ENCODE measurements at places on chromosomes 12 and 14.
A peak's percentile ranks its signal among the peaks of the same experiment; 100 is the strongest.

GRCh38 chr14:68637106-68638021 lies 155.5 kb downstream of the ZFP36L1 start:
- no peak for DNase-seq

DNA sequence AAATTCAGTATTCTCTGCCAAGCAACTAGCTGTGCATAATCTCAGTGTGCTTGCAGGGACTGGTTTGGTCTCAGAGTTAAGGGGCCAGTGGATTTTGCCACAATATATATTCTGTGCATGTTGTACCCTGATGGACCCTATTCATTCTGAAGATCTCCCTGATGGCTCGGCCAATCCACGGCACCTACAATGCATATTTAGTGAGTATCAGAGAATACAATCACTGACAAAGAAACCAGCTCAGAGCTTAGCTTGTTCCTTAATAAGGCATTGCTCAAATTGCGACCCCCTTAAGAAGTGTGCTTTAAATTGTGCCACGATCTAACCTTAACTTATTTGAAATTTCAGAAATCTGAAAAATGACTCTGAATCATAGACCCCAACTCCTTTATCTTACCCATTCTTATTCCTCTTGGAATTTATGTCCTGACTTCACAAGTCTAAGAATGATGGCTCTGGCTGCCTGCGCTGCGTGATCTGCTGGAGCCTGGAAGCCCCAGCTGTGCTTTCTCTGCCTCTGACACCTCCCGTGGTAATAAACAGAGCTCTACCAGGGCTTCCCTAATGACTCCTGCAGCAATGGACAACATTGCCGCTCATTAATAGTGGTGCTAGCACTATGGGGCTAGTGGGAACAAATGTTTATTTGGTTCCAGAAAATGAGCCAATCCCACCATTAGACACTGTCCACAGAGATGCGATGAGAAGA lies 9.0 kb upstream of the DCAF4 start:
- DNase-seq, result no peak

DNA sequence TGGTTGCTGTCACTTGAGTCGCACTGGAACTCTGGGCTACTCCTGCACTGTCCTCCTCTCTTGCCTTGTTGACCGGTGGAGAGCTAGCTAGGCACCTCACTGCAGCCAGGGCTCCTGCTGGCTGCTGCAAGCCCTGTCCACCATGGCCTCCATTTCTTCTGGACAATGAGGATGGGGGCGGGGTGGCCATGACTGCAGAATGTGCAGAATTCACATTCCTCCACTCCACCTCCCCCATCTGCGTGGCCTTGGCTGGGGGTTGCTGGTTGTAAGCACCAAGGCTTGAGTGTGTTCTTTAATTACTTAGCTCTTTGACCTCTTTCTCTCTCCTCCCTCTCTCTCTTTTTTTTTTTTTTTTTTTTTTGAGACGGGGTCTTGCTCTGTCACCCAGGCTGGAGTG lies 248.5 kb downstream of the PCNX1 start:
- no peak for DNase-seq

DNA sequence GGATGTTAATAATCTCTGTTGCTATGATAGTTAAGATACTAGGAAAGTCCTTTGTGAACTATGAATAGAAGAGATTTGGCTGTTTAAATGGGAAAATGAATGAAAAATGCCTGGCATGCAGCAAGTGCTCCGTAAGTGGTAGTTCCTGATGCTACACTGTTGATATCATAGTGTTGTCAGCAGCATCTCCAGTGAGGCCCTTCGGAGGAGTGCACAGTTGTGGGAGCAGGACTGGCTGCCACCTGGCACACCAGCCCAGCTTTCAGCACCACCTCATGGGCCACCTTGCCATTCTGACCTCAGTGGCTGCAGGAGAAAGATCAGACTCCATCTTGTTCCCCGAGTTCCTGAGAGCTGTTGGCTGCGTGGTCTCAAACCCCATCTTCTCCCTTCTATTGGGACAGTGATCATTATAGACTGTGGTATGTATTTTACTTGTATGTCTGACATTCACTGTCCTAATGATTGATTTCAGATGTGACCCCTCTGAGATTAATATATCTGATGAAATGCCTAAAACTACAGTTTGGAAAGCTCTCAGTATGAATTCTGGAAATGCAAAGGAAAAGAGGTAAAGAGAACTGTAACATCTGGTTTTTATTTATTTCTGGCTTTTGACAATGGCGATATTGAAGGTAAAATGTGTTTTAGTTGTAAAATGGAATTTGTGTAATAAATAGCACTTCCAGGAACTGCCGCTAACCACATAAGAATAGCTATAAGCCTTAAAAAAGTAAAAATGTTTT lies 80.9 kb downstream of the SLC4A8 start:
- no peak for DNase-seq

GRCh38 chr12:123449856-123450255 lies 8.1 kb upstream of the SNRNP35 start:
- DNase-seq, result no peak

DNA sequence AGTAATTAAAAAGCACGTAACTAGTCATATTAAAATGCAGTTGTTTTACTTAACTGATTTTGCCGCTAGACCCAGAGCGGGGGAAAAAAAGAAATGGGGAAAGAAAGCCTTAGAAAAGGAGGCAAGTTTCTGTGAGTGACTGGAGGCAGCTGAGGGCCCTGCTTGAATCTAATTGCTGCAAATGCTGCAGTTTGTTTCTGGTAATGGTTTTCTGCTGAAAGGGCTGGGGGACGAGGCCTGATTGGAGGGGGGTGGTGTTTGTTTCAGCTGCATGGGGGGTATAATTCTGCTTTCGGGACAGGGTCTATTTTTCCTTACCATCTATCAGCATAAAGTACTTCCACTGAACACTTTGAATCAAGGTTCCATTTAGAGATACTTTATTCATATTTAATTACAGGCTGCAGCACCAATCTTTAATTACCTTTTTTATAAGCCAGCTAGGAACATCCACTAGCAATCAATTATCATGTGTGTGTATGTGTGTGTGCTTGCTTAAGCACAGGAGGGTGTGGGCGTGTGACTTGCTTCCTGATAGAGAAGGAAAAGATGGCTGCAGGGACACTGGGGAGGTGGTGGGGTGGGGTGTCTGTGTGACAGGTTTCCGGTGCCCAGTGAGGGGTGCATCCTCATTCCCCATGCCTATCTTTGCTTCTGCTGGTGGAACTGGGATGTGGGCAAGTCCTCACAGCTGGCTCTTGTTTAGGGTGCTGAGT lies 83.4 kb downstream of the ADCK1 start:
- DNase-seq, result no peak

DNA sequence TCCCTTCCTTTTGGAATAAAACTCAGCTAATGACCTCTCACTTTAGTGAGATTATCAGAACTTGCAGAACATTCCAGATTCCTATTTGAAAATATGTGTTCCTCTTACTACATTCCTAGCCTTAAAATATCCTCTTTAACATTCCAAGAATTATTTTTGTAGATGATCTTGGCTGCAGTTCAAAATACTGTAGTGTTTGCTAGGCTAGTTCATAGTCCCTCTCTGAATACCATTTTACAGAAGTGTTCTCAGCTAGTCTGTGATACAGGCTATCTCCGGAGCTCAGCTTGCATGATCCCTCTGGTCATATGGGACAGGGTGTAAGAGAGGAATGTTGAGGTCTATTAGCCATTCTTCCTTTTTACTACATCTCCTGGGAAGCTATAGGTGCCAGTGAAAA lies 17.6 kb upstream of the GPR33 start:
- DNase-seq, result no peak

DNA sequence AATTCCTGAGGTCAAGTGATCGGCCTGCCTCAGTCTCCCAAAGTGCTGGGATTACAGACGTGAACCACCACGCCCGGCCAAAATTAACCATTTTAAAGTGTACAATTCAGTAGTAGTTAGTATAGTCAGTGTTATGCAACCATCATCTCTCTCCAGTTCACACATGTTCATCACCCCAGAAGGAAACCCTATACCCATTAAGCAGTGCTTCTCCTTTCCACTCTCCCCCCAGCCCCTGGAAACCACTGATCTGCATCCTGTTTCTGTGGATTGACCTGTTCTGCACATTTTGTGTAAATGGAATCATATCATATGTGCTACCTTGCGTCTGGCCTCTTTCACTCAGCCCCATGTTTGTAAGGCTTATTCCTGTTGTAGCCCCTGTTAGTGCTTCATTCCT lies 52.2 kb downstream of the PHETA1 start:
- no peak for DNase-seq

DNA sequence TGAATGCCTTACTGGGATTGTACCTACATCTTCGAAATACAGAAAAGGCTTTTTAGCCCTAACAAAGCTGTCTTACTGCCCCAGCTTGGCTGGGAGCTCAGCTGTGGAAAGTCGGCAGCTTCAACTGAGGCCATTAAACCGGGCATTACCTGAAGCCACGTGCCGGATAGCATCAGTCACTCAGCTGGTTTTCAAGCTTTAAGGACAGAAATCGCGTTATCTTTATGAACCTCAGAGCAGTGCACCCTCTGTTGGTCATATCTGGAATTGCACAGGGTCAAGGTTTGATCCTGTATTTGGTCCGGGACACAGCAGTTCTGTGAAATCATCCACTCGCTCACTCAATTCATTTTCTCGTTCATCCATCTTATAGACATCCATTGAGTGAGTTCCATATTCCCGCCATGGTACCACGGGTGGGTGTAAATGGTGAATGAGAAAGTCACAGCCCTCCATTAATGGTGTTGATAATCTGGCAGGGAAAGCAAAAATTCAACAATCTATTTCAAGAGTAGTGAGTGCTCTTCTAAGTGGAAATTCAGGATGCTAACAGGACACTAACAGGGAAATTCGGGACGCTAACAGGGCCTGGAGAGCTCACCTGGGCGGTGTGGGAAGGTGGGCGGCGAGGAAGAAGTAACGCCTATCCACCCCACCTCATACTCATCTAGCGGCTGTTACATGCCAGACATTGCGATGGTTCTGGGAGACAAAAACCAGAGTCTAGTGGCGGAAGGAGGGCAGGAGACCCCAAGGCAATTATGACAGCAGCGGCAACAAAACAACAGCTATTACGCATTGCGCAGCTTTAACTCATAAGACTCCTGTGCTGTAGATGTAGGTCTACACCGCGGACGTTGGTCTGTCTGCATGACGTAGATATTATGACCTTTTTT lies 60.6 kb upstream of the TCL1A start:
- peak; percentile 18 for DNase-seq

DNA sequence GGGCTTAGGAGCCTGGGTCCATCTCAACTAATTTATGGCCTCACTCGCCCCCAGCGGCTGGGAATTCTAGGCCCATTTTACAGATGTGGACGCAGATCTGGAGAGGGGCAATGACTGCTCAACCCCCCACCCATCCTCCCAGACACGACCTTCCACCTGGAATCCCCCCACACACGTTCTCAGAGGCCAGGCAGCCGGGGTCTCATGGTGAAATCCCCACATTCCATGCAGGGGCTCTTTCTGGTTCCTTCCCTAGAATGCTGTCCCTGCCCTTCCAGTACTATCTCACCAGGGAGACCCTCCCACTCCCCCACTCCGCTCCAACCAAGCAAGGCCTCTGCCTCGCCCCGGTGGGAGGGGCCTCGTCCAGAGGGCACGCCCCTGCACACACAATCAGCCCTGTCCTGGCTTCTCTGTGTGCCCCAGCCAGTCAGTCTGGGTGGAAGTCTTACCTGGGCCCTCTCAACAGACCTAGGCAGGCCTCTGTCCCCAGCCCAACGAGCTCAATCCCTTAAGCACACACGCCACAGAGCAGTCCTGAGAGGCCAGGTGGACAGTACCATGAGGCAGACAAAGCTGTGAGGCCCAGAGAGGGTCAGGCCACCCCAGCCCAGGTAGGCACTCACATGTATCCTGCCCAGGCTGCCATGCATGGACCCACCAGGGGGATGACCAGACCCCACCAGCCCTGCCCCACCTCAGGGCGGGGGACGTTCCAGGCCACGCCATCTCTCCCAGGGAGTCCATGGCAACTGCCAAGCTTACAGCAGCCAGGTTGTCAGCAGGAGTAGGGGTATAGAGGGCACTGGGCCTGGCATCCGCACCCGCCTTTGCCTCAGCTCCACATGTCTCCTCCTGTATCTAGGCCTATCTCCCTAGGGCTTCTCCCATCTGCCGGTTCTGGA lies 1.3 kb upstream of the ANKRD9 start:
- no peak for DNase-seq

DNA sequence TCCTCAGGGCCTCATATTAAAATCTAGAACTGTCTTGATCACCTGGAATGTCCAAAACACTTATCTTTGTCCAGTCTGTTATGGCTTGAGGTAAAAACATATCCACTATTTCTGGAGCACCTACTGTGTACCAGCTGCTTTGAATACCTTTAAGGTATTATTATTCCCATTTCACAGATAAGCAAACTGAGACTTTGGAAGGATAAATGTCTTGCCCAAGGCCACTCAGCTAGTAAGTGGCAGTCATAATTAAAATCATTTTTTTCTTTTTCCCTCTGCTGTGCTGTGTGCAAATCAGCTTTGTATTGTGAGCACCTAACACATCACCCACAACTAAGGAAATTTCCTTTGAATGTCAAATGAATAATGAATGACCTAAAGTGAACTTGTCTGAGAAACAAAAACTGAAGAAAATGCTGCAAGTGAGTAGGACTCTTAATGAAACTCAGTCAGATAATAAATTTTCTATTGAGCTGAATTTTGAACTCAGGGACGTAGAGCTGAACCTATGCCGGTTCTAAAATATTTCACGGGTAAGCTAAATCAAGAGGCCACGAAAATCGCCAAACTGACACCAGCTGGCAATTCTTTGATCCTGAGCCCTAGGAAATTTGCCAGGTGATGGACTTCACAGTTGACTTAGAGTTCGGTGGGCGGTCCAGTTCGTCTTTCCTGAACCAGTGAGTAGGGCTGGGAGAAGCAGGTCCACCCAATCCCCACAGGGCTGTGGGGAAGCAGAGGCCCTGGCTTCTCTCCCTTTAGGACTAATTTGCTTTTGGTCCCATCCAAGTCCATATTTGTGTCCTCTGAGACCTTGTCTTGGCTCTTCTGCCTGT lies 159.7 kb upstream of the PWP1 start:
- DNase-seq, result no peak

DNA sequence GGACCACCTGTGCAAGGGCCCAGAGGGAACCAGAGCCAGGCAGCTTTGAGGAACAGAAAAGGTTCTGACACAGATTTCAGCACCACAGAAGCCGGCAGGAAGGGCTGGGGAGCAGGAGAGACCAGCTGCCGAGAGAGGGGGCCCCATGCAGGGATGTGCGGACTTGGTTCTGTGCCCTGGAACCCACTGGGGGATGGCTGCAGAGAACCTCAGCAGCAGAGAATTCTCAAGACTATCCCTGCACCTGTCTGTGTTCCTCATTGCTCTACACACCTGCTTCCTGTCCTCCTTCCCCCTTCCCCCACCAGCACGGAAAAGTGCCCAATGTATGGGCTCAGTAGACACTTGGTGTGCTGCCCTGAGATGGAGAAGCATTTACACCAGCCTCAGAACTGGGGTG lies 3.2 kb downstream of the SERPINA9 start:
- no peak for DNase-seq

GRCh38 chr14:50917449-50917848 lies 26.8 kb downstream of the PYGL start:
- DNase-seq, result no peak

DNA sequence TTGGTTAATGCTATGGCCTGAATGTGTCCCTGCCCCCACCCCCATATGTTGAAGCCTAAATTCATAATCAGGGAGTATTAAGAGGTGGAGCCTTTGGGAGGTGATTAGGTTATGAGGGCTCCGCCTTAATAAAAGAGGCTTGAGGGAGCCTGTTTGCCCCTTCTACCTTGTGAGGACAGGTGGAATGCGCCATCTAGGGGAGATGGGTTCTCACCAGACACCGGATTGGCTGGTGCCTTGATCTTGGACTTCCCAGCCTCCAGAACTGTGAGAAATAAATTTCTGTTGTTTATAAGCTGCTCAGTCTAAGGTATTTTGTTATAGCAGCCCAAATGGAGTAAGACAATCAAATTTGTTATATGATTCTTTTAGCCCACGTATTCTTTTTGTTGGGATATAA lies 148.3 kb downstream of the PTCSC3 start:
- no peak for DNase-seq

Measured in fibroblast of the conjunctiva (primary cell).